ENCODE measurements at places on chromosomes 3 and 15.

GRCh38 chr3:188580659-188581058, 426.7 kb downstream of the LPP start:
- no peak for DNase-seq

DNA sequence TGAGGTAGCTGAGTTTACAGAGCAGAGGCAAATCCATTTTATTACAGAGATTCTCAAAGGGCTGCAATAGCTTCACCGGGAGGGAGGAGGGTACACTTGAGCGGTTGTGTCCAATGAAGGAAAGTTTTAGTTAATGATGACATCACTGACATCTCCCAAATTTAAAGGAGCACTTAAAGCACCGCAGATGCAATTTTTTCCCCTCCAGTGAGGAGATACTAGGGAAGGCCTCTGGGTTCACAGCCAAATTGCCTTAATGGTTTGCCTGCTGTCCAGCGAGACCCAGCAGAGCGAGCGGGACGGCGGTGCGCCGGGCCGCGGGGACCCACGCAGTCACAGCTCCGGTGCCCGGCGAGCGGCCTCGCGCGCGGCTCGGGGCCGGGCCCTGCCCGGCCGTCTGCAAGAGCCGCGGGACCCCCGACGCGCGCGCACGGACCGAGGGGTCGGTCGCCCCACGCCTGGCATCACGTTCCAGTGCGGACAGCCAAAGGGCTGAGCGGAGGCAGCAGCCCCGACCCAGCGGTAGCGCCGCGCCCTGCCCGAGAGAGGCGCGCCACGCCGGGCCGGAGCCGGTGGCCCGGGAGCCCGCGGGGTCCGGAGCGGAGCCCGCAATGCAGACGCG, 160.5 kb upstream of the CHRNA7 start:
- DNase-seq: no peak

DNA sequence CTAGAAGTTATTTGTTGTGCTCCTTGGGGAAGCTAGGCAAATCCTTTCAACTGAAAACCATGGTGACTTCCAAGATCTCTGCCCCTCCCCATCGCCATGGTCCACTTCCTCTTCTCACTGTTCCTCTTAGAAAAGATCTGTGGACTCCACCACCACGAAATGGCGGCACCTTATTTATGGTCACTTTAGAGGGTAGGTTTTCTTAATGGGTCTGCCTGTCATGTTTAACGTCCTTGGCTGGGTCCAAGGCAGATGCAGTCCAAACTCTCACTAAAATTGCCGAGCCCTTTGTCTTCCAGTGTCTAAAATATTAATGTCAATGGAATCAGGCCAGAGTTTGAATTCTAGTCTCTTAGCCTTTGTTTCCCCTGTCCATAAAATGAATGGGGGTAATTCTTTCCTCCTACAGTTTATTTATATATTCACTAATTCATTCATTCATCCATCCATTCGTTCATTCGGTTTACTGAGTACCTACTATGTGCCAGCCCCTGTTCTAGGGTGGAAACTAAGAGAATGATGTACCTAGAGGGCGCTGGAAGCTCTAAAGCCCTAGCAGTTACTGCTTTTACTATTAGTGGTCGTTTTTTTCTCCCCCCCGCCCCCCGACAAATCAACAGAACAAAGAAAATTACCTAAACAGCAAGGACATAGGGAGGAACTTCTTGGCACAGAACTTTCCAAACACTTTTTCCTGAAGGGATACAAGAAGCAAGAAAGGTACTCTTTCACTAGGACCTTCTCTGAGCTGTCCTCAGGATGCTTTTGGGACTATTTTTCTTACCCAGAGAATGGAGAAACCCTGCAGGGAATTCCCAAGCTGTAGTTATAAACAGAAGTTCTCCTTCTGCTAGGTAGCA, 657 bp downstream of the PATL2 start:
- no peak for DNase-seq

DNA sequence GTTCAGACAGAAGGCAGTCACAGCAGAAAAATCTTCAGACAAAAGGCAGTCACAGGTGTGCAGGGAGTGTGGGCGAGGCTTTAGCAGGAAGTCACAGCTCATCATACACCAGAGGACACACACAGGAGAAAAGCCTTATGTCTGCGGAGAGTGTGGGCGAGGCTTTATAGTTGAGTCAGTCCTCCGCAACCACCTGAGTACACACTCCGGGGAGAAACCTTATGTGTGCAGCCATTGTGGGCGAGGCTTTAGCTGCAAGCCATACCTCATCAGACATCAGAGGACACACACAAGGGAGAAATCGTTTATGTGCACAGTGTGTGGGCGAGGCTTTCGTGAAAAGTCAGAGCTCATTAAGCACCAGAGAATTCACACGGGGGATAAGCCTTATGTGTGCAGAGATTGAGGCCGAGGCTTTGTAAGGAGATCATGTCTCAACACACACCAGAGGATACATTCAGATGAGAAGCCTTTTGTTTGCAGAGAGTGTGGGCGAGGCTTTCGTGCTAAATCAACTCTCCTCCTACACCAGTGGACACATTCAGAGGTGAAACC, 27.6 kb downstream of the ZNF589 start:
- peak; percentile 86 for DNase-seq

GRCh38 chr15:31230630-31231485, 95.8 kb upstream of the KLF13 start:
- DNase-seq: no peak

All from activated CD4-positive, alpha-beta T cell treated with anti-CD3 and anti-CD28 coated beads, Interleukin-2, amount 50 U/mL, for 24 hours (primary cell).